ENCODE measurements at places on chromosomes 3 and 15.

DNA sequence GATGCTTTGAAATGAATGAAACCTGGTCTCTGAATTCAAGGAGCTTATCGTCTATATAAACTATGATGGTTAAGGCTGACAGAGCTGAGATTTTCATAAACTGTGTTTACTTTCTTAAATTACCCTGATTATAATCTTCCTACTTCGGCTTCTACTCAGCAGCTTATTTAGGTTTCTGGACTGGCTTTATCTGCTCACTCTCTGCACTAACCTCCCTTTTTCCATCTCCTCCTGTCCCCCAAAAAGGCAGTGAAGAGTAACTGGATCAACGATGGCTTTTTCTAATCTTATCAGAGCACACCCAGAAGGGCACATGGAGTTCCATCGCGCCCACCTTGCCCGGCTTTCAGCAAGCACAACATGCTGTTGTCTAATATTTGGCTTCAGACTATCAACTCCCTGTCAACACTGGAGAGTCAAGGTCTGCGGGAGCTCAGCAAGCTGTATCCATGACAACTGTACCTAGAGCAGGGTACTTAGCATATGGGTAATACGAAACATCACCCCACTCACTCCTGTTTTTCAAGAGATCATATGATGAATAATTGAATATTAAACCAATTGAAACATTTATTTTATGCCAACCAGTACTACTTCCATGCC, 417.3 kb downstream of the GABRB3 start:
- DNase-seq = peak; percentile 43

- DNase-seq = no peak
Measured at GRCh38 chr3:143731776-143732175, 116.5 kb downstream of the SLC9A9 start.

GRCh38 chr15:30044377-30044776, 38.4 kb upstream of the GOLGA8J start:
- no peak for DNase-seq

DNA sequence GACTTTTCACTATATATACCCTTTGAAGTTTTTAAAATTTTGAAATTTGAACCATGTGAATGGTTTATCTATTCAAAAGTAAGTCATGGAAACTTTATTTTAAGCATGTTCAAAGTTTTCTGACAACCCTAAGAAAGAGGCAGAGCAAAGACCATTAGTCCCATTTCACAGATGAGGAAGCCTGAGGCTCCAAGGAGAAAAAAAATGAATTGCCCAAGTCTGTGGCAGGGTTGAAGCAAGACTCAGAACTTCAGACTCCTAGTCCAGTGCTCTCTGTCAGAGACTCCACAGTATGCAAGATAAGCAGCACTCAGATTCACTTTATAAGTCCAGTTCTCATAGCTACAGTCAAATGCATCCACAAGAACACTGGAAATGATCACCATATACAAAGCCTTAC, 4.5 kb downstream of the RAB43 start:
- no peak for DNase-seq

DNA sequence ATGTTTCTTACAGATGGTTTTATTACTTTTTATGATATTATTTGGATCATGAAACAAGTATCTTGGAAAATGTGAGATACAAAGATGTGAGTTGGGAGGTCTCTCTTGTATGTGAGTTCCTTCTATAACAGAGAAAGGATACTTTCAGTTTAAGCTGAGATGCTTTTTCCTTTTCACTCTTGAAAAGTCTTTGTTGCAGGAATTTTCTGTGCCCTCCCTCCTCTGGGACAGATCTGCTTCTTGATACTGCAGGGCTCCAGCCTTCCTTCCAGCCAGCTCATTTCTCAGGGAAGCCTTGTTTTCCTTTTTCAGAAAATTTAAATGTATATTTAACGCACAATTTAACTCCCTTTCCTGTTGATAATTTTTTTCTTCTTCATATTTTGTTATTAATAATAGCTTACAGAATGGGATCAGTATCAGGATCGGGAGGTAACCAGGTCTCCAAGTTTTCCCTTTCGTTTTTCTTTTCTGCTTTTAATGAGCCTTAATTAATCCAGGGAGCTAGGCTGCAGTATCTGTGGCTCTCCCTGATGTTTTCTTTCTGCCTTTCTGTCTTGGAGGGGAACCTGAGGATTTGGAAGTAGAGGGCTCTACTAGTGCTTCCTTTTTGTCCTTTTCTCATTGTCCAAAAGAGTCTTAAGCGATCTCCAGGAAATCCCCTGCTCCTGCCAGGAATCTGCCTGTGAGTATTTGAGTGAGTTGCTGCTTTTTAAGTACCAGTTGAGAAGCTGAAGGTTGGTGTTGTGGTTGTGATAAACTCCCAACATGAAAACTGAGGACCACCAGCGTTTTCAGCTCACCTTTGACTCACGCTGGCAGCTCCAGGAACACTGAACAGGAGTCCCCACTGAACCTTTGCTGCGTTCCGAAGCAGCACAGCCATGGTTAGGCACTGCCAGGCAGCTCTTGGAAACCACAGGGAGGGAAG, 105.7 kb downstream of the IGF1R start:
- DNase-seq = peak; percentile 59

GRCh38 chr3:58334013-58334321, 1.3 kb downstream of the PXK start:
- no peak for DNase-seq

DNA sequence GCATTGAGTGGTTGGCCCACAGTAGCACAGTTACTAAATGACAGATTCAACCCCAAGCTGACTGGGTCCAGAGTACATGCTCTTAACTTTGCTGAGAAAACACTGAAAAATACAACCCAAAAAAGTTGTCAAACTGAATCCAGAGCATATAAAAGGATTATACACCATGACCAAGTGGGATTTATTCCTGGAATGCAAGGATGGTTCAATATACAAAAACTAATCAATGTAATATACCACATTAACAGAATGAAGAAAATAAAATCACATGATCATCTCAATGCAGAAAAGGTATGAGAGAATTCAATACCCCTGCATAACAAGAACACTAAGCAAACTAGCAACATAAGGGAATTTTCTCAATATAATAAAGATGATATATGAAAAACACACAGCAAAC, 98.5 kb downstream of the STAG1 start:
- DNase-seq = no peak

DNA sequence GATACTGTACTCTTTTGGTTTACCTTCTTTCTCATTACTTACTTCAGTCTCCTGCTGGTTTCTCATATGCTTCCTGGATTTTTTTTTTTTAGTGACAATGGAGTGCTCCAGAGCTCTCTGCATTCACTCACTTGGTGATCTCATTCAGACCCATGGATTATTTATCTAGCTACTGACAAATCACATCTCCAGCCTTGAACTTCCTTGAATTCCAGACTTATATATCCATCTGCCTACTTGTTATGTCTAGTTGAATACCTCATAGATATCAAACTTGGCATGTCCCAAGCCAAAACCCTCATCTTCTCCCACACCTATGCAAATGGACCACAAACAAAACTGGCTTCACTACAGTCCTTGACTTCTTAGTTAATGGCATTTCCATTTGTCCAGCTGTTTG, 234.7 kb upstream of the ZPLD1 start:
- DNase-seq = no peak

DNA sequence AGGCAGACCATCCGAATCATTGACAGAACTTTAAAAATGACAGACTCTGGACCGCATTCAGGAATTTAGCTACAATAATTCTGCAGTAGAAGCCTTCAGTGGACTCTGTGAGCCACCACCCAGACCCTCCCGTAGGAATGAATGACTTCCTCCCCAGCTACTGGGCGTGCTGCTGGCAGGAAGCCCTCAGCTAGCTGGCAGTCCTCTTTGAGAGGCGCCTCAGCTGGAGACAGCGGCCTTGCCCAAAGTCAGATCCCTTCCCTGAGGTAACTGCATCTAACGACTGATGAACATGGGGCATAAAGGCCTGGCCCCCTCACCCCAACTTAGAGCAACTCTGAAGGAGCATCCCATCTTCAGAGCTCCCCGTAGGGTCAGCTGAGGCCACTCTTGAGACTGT, 25.8 kb downstream of the CRABP1 start:
- no peak for DNase-seq

DNA sequence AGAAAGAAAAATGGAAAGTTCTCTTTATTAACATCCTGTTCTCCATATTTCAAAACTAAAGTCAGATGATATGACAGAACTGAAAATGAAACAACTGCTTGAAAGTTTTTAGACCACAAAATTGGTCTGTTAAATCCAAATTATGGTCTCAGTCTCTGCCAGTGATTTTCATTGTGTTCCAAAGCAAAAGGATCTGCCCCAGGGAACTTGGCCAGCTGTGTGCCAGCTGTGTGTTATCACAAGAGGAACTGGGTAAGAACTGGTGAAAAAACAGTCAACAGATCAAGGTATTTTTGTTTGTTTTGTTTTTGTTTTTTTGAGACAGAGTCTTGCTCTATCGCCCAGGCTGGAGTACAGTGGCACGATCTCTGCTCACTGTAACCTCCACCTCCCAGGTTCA, 323.3 kb downstream of the CTNNB1 start:
- no peak for DNase-seq

- no peak for DNase-seq
Measured at GRCh38 chr3:4885316-4885715, 93.9 kb upstream of the BHLHE40 start.

DNA sequence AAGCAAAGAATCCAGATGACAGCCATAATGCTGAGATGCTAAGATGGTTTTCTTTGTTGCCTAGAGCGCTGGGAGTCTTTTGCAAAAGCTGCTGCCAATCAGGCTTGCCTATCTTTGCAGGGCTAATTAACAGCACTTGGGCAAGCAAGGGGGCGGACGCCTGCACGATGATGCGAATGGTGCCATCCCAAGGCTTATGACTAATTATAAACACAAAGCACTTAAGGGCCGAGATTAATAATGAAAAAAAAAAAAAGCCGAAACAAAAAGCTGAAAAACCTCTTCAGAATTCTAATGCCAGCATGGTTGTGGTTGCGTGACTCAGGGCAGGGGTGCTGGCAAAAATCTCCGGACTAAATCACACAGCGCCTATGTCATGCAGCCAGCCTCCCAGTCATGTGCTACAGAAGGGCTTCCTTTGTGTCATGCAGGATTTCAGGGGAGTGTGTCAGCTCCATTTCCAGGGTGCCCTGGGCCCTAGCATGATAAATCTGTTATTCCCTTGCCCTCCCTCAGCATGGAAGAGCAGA, 185.0 kb upstream of the ANKRD28 start:
- no peak for DNase-seq

DNA sequence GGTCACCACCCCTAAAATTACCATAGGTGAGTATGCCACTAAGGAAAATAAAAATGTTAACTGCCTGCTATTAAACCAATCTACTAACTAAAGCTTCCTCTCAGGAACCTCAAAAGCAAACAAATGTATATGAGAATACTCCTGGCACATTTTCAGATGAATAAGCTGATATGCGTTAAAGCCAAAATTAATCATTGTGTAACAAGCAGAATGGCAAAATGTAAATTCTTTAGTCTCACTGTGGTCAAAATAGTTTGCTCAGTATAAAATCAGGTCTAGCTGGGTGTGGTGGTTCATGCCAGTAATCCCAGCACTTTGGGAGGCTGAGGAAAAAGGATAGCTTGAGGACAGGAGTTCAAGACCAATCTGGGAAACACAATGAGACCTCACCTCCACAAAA, 53.6 kb downstream of the SUMF1 start:
- no peak for DNase-seq

DNA sequence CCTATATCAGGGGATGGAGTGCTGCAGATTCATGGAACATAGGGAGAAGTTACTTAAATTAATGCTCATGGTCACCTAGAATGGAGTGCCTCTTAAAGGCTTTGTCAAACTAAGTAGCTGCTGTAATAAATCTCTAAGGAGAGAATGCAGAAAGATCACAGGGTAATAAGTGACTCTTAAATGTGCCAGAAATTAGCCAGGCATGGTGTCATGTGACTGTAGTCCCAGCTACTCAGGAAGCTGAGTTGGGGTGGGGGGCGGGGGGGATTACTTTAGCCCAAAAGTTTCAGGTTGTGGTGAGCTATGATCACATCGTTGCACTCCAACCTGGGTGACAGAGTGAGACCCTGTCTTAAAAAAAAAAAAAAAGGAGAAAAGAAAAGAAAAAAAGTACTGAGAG, 90.9 kb upstream of the ASB14 start:
- no peak for DNase-seq

DNA sequence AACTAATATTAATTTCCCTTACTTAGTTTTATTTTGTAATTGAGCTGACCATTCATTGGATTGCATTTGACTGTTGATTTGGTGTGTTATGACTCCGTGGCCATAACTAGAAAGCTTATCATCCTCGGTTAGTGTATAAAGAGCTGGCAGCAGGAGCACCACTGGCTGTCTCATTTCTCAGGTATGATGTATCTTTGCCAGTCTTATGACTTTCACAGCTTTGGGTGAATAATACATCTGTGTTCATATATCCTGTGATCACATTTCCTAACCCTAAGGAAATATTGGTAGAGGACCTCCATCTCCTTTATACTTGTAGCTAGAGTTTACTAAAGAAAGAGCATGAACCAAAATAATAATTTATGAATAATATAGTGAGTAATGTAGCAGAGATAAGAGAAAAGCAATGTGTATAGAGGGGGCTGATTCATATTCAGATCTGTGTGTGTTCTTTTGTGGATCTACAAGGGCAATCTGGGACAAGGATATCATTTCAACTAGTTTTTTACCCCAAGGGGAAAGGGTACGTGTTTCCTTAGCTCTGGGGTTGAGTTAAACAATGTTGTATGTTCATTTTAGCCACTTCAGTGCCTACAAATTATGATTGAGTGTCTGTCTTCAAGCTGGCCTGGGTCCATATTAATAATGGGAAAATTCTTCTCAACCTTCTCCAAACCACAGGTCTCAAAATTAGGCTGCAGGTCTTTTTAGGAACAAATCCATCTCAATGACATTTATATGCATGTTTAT, 901.7 kb downstream of the NTRK3 start:
- DNase-seq = no peak

DNA sequence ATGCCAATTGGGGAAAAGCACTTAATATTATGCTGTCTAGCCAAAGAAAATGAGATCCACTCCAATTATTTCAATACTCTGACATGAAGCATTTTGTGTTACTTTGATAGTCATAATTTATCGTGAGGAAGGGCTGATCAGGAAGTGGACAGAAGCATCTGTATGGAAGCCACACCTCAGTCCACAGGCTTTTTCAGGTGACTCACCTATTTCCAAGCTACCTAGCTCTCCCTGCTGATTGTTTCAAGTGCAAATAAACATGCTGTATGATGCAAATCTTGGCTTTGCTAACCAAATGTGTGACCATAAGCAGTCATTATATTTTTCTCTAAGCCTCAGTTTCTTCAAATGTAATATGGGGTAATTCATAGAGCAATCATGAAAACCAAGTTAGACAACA, 30.8 kb upstream of the CPB1 start:
- DNase-seq = no peak

DNA sequence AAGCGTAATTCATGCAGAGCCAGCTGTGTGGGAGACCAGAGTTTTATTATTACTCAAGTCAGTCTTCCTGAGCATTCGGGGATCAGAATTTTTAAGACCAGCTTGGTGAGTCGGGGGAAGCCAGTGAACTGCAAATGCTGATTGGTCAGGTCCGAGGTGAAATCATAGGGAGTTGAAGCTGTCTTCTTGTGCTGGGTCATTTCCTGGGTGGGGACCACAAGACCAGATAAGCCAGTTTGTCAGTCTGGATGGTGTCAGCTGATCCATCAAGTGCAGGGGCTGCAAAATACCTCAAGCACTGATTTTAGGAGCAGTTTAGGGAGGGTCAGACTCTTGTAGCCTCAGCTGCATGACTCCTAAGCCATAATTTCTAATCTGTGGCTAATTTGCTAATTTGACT, 228.1 kb upstream of the ATP10A start:
- DNase-seq = no peak
